ENCODE measurements at places on chromosomes 12 and 14.

DNA sequence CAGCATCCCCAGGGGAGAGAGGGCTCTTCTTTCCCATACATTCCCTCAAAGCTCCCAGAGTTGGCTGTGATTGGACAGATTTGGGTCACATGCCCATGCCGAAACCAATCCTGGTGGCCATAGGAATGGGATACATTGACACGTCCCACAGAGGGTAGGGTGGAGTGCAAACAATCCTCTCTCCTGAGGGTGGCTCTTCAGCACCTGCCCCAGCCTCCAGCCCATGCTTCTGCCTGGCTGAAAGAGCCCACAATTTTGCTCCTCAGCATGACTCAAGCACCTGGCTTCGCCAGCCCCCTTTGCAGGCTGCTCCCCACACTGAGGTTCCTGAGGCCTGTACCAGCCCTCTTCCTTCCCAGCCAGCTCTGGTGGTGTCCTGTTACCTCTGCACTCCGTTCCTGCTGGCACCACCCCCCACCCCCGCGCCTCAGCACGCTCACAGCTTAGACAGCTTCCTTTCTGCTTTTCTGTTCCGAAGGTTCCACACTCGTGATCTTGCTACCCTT is 71.7 kb downstream of the CCDC92 start:
- no peak for DNase-seq

GRCh38 chr12:55420307-55420962 is 5.6 kb upstream of the OR6C76 start:
- DNase-seq: no peak

DNA sequence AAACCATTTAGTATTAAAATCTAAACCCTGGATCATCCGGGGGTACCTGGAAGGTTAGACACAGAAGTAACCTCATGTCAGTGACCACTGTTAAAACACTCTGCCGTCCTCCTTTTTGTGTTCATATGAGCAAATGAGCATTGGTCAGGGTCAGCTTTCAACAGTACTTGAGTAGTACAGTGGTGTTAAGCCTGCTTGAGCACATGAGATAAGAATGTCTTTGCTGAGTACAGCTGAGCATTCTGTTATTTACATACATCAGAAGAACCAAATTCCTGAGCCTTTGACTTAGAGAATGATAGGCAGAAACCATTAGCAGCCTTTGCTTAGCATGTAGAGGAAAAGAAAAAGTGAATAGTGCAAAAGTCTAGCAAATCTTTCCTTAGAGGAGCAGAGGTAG is 38.6 kb upstream of the LRTM2 start:
- DNase-seq: no peak

DNA sequence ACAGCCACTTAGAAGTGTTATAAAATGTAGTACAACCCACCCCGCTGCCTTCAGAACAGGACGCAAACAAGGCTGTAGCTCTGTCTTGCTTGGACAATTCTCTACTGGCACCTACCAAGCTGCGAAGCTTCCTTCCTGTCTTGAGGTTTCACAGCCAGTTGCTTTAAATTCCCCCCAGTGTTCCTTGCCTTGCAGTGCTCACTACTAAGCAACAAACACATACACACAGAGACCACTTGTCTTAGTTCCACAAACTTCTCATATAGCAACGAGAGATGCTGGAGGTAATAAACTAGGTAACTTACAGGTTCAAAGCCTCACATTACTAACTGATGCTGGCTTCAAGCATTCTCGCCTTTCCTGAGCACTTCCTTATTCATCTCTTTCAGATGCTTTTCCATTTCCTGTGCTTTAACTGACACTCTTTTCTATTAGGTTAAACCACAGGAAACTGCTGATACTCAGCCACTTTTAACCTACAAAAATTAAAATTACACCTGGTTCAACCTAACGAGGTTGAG is 91.5 kb upstream of the PTGDR start:
- no peak for DNase-seq

DNA sequence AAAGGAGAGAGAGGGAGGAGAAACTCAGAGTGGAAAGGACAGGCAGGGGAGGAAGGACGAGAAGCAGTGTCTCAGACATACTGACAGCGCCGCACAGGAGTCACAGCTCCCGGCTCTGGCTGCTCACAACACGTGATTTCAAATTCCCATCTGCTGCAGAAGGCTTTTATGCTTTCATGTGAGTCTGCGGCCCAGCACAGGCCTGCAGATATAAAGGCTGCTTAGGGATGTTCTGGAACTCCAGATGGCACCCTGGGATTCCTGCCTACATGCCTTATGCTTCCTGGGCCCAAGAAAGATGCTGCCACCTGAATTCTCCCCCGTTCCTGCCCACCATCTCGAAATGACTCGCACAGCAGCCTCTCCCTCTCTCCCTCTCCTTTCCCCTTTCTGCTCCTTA is 89.6 kb downstream of the NUAK1 start:
- no peak for DNase-seq

DNA sequence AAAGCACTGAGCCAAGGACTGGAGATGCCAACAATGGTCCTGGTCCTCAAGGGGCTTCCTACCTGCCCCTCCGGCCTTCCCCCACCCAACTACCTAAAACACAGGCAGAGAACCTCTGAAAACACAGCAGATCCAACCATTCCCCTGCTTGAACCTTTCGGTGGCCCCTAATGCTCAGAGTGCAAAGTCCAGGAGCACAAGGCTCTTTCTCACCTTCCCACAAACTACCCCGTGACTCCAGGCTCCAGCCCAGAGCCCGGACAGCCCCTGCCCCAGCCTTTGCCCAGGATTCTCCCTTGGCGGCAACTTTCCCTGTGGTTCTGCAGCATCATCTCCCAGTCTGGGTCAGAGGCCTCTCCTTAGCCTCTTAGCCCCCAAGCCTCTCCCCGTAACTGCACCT is 1.6 kb upstream of the CD9 start:
- DNase-seq: no peak

- no peak for DNase-seq
Measured at GRCh38 chr14:84783511-84783910, 746.4 kb upstream of the FLRT2 start.

DNA sequence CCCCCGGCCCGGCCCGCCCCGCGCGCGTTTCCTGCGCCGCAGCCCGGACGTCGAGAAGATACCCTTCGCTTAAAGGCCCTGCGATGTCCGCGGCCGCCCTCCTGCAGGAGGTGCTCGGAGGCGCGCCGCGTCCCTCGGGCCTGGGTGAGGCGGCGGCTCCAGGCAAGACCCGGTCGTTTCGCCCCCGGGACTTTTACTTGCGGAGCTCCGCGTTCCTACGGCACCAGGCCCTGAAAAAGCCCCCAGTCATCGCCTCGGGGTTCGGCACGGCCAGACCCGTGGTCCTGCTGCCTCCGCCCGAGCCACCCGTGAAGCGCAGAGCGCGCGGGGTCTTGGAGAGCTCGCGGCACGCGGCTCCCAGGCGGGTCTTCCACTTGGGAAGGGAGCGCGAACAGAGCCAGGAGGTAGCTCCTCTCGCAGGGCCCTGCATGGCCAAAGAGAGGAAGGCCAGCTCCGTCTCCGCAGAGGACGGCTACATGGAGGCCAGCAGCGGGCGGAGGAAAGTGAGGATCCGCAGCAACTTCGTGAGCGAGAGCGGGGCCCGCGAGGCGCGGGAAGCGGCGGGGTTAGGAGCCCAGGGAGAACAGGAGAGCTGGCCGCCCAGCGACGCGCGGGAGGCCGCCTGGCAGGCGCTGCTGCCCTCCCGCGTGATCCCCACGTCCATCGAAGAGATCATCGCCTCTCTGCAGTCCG is 26.9 kb downstream of the TTC6 start:
- no peak for DNase-seq

DNA sequence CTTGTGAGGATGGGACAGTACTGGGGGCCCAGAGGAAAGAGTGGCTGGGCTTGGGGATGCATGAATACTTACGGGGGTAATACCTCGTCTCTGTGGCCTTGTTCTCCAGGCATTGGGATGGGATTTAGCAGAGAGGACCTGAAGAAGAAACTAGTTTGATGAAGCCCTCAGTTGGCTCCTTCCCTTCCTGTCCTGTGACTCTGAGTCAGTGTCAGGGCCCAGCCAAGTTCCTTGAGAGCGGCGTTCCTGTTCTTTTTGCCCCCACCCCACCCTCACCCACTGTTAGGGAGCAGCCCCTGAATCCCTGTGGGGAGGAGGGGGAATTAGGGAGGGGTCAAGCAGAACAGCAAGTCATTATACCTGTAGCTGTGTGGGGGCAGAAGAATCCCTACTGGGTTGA is 5.2 kb upstream of the LRP1-AS start:
- no peak for DNase-seq

GRCh38 chr12:5745251-5745888 is 199.7 kb downstream of the ANO2 start:
- DNase-seq: peak; percentile 62

GRCh38 chr12:19822476-19822875 is 383.2 kb downstream of the AEBP2 start:
- no peak for DNase-seq

GRCh38 chr12:10753059-10753458 is 29.9 kb upstream of the YBX3 start:
- DNase-seq: peak; percentile 17

- DNase-seq: no peak
Measured at GRCh38 chr12:105748806-105749600, 389.8 kb downstream of the NUAK1 start.

GRCh38 chr12:6943389-6943721 is 261 bp upstream of the RNU7-1 start:
- DNase-seq: peak; percentile 92

GRCh38 chr12:24760606-24761378 is 188.1 kb downstream of the BCAT1 start:
- DNase-seq: no peak

DNA sequence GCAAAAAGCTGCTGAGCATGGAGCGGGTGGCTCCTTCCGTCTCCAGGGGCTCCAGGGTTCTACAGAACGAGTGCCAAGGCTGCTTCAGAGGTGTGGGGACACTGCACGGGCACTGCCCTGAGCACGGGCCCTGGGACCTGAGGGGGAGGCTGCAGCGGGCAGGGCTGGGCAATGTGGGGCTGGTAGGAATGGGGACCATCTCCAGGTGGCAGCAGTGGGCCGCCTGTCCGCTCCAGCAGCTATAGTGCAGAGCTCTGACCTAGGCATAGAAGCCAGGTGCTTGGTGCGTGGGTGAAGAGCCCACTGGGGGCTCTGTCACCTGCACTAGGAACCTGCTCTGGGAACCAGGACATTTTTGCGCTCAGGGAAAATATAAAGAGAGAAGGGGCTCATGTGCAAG is 22.3 kb downstream of the HDAC7 start:
- no peak for DNase-seq
